ENCODE measurements at places on chromosomes 3 and 15.
A peak's percentile ranks its signal among the peaks of the same experiment; 100 is the strongest.

- no peak for DNase-seq
Observed at GRCh38 chr3:108037770-108038169, 53.1 kb downstream of the CD47 start.

- DNase-seq: no peak
Observed at GRCh38 chr3:140273542-140274195, 338.7 kb downstream of the CLSTN2 start.

DNA sequence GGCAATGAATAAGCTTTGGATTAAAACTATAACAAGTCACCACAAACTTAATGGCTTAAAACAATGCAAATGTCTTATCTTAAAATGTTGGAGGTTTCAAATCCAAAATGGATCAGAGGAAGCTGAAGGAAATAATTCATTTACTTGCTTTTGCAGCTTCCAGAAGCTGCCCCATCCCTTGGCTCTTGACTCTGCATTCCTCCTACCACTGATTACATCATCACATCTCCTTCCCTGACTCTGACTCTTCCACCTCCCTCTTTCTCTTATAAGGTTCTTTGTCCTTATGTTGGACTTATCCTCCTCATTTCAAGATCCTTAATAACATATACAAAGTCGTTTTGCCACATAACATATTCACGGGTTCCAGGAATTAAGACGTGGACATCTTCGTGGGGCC lies 982.8 kb upstream of the ROBO1 start:
- DNase-seq: no peak

DNA sequence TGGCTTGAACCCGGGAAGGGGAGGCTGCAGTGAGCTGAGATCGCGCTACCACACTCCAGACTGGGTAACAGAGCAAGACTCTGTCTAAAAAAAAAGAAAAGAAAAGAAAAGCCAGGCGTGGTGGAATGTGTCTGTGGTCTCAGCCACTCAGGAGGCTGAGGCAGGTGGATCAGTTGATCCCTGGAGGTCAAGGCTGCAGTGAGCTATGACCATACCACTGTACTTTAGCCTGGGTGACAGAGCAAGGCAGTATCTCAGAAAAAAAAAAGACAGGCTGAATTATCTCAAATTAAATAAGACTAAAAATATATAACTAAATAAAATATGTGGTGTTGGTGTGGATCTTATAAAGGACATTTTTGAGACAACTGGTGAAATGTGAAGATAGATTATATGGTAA lies 20.6 kb downstream of the SMARCC1 start:
- no peak for DNase-seq

- no peak for DNase-seq
Observed at GRCh38 chr3:58536501-58537411, at the start of gene ACOX2. Gene ACOX2 (minus strand): TSS chr3:58537190. CDS start chr3:58535106, 2,084 bp downstream.

DNA sequence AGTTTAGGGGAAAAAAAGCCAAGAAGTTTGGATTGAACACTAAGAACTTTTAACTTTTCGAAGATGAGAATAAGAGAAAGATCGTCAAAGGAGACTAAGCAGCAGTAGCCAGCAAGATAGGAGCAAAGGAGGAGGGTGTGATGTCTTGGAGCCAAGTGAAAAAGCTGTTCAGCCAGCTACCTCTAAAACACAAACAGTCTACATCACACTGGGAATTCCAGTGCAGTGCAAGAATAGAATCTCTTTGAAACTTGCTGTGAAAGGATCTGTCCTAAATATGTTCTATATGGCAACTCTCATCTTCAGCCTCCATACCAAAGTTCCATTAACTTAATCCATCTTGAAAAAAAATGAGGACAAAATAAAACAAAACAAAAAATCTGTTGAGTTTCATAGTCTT lies 541.5 kb downstream of the MAGI1 start:
- no peak for DNase-seq

- no peak for DNase-seq
Observed at GRCh38 chr3:164806188-164806587, 272.1 kb downstream of the SI start.

GRCh38 chr3:42658771-42659390 lies 5.4 kb downstream of the ZBTB47 start:
- no peak for DNase-seq

DNA sequence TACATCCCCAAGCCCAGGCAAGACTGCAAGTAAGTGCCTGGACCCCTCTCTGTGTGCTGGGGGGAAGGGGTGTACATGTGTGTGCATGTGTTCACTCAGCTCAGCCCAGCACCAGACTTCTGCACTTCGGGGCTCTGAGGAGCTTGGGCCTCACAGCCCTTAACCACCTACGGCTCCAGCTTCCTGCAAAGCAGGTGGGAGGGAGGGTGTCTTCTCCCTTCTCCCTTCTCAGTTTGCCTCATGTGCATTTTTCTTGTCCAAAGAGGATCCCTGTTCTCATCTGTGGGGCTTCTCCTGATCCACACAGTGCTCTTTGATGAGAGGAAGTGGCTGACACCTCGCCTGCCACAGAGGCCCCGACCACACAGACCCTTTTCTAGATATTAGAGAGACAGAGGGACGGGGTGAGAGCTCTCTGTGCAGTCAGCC lies 69.3 kb downstream of the MESD start:
- DNase-seq: peak; percentile 53

DNA sequence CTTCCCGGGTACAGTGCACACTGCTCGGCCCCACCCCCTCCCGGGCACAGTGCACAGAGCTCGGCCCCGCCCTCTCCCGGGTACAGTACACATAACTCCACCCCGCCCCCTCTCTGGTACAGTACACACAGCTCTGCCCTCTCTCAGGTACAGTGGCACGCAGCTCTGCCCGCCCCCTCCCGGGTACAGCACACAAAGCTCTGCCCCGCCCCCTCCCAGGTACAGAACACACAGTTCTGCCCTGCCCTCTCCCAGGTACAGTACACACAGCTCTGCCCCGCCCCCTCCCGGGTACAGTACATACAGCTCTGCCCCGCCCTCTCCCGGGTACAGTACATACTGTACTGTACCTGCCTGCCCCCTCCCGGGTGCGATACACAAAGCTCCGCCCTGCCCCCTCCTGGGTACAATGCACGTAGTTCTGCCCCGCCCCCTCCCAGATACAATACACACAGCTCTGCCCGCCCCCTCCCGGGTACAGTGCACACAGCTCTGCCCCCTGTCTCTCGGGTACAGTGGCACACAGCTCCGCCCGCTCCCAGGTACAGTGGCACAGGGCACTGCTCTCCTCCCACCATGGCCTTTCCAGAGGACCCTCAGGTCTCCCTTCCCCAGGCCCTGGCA lies 16.4 kb upstream of the PRR20G start:
- no peak for DNase-seq

DNA sequence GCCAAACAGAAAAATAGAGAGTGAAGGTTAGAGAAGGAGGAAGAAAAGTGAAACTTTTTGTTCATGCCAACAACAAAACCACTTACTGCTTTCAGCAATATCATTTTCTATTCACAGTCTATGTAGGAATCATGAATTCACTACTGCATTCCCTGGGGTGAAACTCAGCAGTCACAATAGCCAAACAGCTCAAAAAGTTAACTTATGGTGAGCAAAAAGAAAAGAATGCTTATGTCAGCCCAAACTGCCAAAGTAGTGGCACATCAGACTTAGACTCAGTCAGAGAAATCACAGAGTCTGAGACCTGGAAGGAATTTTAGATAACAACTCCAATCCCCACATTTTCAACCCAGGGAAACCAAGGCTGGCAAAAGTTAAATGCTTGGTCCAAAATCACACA lies 238.7 kb upstream of the TMCO5A start:
- DNase-seq: no peak

DNA sequence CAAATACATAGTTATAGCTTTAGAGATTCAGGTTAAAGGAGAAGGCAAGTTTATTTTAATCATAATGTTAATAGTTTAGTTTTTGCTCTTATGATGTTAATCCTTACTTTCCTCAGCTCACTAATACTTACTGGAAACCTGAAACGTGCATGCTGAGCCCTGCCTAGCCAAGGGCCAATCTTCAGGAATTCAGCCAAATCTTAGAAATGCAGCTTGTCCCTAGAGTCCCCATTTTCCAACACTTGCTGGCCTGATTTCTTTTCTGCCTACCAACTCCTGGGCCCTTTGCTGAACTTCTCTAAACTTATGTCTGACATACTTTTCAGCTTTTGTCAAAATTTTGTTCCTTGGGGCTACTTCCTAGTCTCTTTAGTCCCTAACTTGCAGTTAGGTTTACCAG lies 22.8 kb downstream of the BCHE start:
- DNase-seq: no peak

- no peak for DNase-seq
Observed at GRCh38 chr15:79629687-79630086, 197.6 kb downstream of the MINAR1 start.

DNA sequence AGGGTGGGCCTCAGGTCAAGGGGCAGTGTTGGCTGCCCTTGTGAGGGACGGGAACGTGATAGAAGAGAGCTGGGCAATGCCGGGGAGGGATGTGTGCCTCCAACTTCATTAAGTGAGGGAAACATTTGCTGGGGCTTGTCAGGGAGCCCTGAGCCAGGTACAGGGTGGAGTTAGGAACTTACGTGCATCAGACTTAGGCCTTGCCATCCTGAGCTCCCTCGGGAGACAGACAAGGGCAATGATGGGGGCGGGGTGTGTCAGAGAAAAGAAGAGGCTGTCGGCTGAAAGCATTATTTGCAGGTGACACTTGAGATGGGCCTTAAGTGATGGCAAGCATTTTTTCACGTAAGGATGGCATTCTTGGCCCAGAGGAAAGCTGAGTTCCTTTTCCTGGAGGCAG lies 1.6 kb downstream of the FAM131A start:
- no peak for DNase-seq

GRCh38 chr3:10523561-10523960 lies 18.2 kb upstream of the ATP2B2 start:
- DNase-seq: peak; percentile 1

- DNase-seq: peak; percentile 65
Observed at GRCh38 chr3:151171145-151171757, 31.8 kb downstream of the GPR171 start.

DNA sequence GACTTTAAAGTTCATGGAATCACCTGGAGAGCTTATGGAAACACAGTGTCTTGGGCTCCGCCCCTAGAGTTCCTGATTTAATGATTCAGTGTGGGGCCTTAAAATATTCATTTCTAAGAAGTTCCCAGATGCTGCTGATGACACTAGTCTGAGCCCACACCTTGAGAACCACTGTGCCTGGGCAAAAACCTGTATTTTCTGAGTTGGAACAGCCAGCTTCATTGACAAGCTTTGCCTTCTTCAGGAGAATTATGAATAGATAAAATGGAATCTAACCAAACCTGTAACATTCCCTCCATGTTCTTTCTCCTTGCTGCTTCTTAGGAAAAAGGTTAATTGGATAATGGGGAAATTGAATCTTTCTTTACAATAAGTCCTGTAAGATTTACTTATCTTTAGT lies 490.7 kb downstream of the DIPK2A start:
- DNase-seq: no peak

GRCh38 chr3:37028329-37028728 lies 35.0 kb downstream of the MLH1 start:
- no peak for DNase-seq

GRCh38 chr3:113948015-113948917 lies 453 bp downstream of the ZDHHC23 start:
- peak; percentile 54 for DNase-seq

- peak; percentile 93 for DNase-seq
Observed at GRCh38 chr3:50237754-50238548, 1.9 kb downstream of the GNAI2 start.
